ENCODE measurements at places on chromosomes 2 and 18. TPM values are rescaled to one million over a fixed set of nuclear protein-coding genes. Genes with fewer than 3 reads are reported as not detected.

- no peak for DNase-seq
These were observed 96.4 kb downstream of the GATA6 start for GRCh38 chr18:22265838-22266237.

DNA sequence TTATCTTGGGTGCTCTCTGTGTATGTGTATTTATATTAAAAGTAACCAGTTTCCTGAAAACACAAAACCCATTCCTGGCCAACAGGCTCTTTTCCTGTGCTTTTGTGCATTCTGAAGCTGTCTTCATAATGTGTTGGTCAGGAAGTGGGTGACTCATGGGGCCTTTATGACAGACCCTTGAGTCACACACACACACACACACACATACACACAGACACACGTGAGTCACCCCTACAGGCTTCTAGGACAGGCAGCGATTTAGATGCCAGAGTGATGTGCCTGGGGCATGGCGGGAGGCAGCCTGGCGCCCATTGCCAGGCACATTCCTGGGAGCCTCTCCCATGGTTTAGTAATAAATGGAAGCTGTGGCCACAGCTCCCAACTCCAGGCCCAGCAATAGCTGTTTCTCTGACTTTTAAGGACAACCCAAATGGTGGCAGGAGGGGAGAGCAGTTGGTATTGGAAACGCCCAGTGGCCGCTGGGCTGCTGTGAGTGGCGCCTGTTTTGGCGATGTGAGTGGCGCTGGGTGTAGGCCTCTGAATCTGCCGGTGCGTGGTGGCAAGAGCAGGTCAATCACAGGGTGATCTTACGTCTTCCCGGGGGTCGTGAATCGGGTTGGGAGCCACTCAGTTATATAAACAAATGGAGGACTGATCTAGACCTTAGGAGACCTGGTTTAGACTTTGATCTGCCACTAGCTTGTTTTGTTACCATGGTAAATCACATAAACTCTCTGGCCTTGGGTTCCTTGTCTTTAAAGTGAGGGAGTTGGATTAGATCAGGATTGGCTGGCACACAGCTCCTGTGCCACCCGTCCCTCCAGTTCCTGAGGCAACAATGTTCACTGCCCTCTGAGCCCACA, 150.7 kb upstream of the DLX2 start:
- no peak for DNase-seq

CLIP4 gene
- total RNA-seq, result 318 TPM

- DNase-seq, result no peak
These were observed 50.1 kb downstream of the THUMPD2 start for GRCh38 chr2:39728941-39729351.

DNA sequence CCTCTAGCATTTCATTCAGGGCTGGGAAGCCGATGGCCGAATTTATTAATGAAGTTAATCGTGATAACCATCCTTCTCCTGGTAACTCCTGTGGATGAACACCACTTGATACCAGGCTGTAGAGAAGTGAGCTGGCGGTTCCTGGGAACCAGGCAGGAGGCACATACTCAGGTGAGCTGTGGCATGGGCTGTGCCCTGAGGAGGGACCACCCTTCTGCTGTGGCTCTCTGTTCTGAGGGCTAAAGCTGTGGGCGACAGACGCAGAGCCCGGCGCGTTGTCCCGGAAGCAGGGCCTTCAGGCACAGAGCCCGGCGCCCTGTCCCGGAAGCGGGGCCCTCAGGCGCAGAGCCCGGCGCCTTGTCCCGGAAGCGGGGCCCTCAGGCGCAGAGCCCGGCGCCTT, 462.3 kb upstream of the SALL3 start:
- DNase-seq, result no peak

Data from gastrocnemius medialis (tissue), 4 donors.